Activated CD8-positive, alpha-beta memory T cell treated with anti-CD3 and anti-CD28 coated beads, Interleukin-2, amount 50 U/mL, for 4 hours (primary cell): ENCODE measurements at places on chromosomes 6 and 20.

GRCh38 chr6:113980937-113981554, 10.1 kb upstream of the HDAC2 start:
- DNase-seq: no peak

GRCh38 chr6:15643542-15643941, 19.3 kb downstream of the DTNBP1 start:
- DNase-seq: no peak

GRCh38 chr6:53767941-53768340, 26.9 kb upstream of the LRRC1 start:
- DNase-seq: no peak

- DNase-seq: no peak
Observed at GRCh38 chr6:73491377-73491776, 29.5 kb downstream of the EEF1A1 start.

GRCh38 chr6:137370871-137371633, 123.1 kb downstream of the OLIG3 start:
- DNase-seq: no peak

- no peak for DNase-seq
Observed at GRCh38 chr20:1338096-1338495, 9.2 kb upstream of the SDCBP2 start.

GRCh38 chr6:96923400-96923799, 1.1 kb upstream of the KLHL32 start:
- DNase-seq: no peak

GRCh38 chr6:162099685-162100084, 627.9 kb downstream of the PRKN start:
- no peak for DNase-seq
